Fibroblast of skin of left quadriceps (primary cell): ENCODE measurements at places on chromosomes 11 and 22.
A peak's percentile ranks its signal among the peaks of the same experiment; 100 is the strongest.

DNA sequence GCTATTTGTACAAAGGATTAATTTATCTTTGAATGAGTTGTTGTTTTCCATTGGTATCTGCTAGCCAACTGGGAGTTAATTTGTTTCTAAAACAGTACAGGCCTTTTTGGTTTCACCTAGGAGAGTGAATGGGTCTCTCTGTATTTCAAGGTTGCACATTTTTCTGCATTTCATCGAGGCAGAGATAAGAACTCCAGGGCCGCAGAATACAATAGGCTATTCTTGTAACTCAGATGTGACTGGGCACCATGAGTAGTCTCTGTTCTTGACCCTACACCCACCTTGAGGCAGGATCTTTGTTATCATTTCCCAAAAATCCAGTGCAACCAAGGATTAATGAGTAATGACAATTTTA, 51.7 kb upstream of the OR9Q1 start:
- DNase-seq = no peak

DNA sequence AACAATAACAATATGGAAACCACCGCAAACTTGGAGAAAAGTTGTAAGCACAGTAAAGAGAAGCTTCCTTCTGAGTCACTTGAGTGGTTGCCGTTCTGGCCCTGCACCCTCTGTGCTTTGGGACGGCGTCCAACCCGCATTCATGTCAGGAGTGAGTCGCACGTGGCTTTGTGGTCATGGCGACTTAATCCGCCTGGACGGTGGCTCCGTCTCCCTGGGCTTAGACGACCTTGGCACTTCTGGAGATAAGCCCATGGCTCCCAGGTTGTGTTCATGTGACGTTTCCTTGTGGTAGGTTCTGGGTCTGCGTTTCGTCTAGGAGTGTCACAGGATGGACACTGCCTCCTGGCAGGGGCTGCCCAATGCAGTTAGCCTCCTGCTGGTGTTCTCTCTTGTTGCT, 40.5 kb downstream of the TPCN2 start:
- DNase-seq = peak; percentile 47

DNA sequence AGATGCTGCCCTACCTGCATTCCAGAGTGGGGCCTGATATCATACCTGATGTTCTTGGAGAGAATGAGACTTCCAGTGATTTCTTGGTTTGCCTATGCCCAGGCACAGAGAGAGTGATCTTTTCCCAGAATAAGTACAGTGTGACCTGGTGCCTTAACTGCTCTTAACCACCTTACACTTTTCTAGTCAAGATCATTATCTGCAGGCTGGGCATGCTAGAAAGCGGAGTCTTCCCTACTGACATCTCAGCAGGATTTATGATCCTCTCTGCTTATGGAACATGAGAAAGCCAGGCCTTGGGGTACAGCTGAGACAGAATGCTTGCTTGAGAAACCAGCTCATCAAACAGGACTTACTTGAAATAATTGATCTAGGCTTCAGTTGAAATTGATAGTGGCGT, 53.1 kb downstream of the APIP start:
- DNase-seq = no peak

DNA sequence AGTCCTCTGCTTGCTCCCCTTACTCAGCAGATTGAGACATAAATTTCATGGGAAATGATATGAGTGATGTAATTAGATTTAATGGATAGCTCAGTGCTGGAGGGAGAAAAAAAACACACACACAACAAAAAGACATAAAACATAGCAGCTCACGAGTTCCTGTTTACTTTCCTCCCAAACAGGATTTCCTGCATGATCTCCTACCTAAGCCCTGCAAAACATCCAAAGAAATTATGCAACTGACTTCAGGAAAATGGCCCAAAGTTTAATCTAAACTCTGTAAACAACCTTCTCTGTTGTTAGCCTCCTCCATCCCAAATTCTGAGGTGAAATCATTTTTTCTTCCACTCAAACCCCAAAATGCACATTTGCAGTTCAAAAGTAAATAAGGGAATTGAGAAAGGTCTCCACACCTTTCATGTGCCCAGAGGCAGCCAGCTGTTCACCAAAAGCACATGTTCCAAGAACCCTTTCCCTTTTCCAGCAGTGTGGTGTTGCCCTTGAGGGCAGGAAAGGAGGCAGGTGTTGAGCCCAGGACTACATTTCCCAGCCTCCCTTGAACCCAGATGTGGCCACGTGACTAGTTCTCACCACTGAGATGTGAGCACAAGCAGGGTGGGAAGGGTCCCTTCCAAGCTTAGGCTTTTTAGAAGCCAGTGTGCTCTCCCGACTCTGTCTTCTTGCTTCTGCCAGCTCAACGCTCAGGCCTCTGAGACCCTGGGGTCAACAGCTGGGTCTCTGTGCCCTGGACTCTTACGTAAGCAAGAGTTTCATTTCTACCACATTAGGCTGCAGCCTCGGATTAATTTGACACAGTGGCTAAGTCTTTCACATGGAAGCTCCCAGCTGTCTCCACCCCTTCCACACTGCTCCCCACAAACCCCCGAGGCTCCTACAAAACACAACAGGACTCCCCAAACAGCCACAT, 301.2 kb downstream of the CTTN start:
- DNase-seq = no peak

GRCh38 chr11:12171921-12172320, 61.5 kb downstream of the MICAL2 start:
- no peak for DNase-seq

GRCh38 chr22:37079158-37079557, 27.6 kb downstream of the KCTD17 start:
- no peak for DNase-seq

- DNase-seq = no peak
Measured at GRCh38 chr11:72631806-72632731, 42.2 kb downstream of the PDE2A start.

DNA sequence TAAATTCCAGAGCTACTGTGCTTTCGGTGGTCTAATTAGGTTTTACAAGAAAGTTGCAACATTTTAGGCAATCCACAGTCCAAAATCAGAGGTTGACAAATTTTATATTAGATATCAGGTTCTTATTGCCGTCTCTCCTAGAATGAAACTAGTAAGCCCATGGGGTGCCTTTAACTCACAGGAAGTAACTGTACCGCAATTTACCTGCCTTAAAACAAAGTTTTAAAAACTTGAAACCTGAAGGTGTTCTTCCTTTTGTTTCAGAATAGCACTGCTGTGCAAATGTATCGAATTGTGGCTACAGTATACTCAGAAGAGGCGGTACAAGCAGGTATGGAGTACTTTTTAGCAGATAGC, 77.2 kb downstream of the PISD start:
- no peak for DNase-seq

GRCh38 chr11:75471176-75471973, 38.4 kb upstream of the KLHL35 start:
- no peak for DNase-seq

GRCh38 chr11:83374311-83374710, 88.1 kb upstream of the CCDC90B start:
- DNase-seq = no peak

DNA sequence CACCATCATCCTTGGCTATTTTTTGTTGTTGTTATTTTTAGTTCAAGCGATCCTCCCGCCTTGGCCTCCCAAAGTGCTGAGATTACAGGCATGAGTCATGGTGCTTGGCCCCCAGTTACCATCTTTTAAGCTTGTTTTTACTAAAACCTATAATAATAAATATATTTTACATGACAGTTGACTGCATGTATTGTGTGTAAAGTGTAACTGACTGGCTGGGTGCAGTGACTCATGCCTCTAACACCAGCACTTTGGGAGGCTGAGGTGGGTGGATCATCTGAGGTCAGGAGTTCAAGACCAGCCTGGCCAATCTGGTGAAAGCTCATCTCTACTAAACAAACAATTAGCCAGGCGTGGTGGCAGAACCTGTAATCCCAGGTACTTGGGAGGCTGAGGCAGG, 386.2 kb downstream of the TENM4 start:
- no peak for DNase-seq
